Uterus (tissue), 4 donors: ENCODE measurements at places on chromosomes 11 and 22. TPM values are rescaled to one million over a fixed set of nuclear protein-coding genes. Genes with fewer than 3 reads are reported as not detected.
A peak's percentile ranks its signal among the peaks of the same experiment; 100 is the strongest.

- H3K36me3 ChIP-seq = no peaks in the 10 kb centered on the region
- no peak overlapping the region for H3K4me3 ChIP-seq
- no peak for DNase-seq
- no peak overlapping the region for H3K27ac ChIP-seq
- no peaks in the 10 kb centered on the region for H3K27me3 ChIP-seq
- H3K4me1 ChIP-seq = no peaks in the 10 kb centered on the region
Measured at GRCh38 chr22:47357493-47357892, 595.0 kb downstream of the TBC1D22A start.

ATF4 gene
- total RNA-seq = 105 TPM

TRIM3 gene
- total RNA-seq = 42.4 TPM

GRCh38 chr11:95711162-95711944 is 78.2 kb downstream of the FAM76B start:
- H3K4me1 ChIP-seq = no peaks in the 10 kb centered on the region
- no peak overlapping the region for H3K27ac ChIP-seq
- no peaks in the 10 kb centered on the region for H3K27me3 ChIP-seq

- H3K4me3 ChIP-seq = no peak overlapping the region
- DNase-seq = no peak
- H3K27ac ChIP-seq = no peak overlapping the region
- H3K27me3 ChIP-seq = no peaks in the 10 kb centered on the region
Measured at GRCh38 chr11:1341928-1342524, 32.6 kb upstream of the TOLLIP start.

SLC16A8 gene
- total RNA-seq = not detected

TRIM68 gene
- 9.0 TPM for total RNA-seq

DNA sequence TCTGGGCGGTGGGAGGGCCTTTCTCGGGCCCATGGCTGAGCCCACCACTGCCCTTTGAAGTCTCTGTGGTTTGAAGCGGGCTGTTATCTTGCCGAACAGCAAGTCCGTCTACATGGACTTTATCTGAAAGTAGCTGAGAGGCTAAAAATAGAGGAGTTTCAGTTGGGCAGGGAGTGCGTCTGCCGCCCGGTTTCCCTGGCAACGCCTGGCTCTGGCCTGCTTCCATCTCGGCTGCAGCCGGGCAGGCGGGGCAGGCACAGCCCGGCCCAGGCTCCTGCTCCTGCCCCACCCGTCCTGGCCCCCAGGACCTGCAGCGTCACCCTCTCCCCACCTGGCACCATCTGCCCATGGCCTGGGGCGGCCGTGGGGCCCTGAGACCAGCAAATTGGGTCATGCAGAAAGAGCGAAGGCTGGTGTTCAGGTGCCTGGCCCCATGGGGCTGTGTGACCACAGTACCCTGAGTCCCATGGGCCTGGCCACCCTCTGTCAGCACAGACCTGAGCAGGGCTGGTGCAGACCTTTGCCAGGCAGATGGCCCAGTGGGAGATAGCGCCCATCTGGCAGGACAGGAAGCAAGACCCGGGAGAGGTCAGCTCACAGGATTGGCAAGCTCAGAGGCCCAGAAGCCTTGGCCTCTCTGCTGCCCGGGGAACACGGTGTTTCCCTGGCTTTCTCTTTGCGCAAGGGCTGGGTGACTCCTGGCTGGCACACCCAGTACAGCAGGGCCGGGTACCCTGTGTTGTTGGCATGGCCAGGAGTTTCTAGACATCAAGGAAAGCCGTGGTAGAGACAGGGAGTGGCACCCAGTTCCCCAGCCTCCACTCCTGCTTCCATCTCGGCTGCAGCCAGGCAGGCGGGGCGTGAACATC is 79.1 kb upstream of the KCNQ1OT1 start:
- H3K4me3 ChIP-seq = no peak overlapping the region
- no peaks in the 10 kb centered on the region for H3K27me3 ChIP-seq
- H3K36me3 ChIP-seq = no peaks in the 10 kb centered on the region

DNA sequence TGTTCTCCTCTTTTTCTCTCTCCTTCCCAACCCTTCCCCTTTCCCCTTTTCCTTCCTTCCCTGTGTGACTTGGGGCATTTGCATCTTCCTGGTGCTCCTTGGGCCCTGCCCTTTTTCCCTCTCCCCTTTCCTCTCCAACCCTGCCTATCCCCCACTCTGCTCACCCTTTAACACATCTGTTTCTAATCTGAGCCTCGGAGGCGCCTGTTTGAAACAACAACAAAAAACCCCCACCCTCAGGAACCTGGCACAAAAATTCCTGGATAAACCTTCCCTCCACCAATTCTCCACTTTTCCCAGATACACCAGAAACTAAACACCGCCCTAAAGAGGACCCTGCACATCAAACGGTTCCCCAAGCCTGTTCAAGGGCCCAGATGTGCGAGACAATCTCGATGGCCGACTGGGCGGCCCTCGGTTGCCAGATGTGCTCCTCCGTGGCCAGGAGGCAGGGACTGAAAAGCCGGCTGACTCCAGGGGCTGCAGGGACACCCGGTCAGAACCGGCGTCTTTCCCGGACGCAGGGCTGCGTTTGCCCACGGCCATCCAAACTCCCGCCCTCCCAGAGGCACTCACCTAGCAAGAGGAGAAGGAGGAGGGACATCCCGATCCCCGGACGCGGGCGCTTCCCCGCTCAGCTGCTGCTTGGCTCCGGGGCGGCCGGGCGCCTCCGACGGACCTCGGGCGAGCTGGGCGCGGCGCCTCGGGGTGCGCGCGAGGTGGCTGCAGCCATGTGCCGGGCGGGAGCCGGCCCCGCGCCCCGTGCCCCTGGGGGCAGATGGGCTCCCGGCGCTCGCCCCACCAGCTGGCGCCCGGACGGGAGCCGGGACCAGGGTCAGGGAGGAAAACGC is 486 bp downstream of the CLMP start:
- peak; percentile 49 for DNase-seq
- no peaks in the 10 kb centered on the region for H3K27me3 ChIP-seq
- peak overlapping the region; percentile 57 for H3K4me3 ChIP-seq
- H3K36me3 ChIP-seq = no peaks in the 10 kb centered on the region

- H3K36me3 ChIP-seq = no peaks in the 10 kb centered on the region
- DNase-seq = no peak
- H3K27ac ChIP-seq = no peak overlapping the region
- no peak overlapping the region for H3K4me3 ChIP-seq
Measured at GRCh38 chr11:76626921-76627401, 43.6 kb downstream of the LRRC32 start.

XKR3 gene
- total RNA-seq = not detected

LMNTD2 gene
- 2.2 TPM for total RNA-seq

DNA sequence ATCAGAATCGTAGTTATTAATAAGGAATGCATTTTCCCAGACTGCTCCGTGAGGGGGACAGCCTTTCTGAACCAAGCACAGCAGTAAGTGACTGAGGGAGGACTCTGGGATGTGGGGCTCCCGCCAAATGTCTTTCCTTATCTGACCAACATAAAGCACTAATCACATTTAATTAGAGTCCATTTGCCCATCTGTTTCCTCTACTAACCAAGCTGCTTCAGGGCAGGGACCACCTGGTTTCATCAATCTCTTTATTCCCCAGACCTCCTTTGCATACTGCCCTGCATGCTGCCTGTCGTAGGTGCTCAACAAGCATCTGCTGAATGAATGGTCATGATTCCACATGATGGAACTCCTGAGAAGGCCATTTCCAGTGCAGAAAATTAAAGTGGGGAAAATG is 29.4 kb downstream of the SMCO4 start:
- H3K36me3 ChIP-seq = no peaks in the 10 kb centered on the region
- no peak overlapping the region for H3K4me3 ChIP-seq
- no peaks in the 10 kb centered on the region for H3K4me1 ChIP-seq
- DNase-seq = no peak
- no peaks in the 10 kb centered on the region for H3K27me3 ChIP-seq

- no peak overlapping the region for H3K4me3 ChIP-seq
- DNase-seq = peak; percentile 53
- H3K27ac ChIP-seq = peak overlapping the region; percentile 77
- H3K4me1 ChIP-seq = no peaks in the 10 kb centered on the region
- H3K36me3 ChIP-seq = no peaks in the 10 kb centered on the region
- H3K27me3 ChIP-seq = no peaks in the 10 kb centered on the region
Measured at GRCh38 chr22:38881997-38882879, 10.2 kb upstream of the CBX6 start.

GRCh38 chr11:8259306-8259959 is 4.2 kb downstream of the LMO1 start:
- no peak overlapping the region for H3K27ac ChIP-seq
- no peaks in the 10 kb centered on the region for H3K36me3 ChIP-seq
- no peaks in the 10 kb centered on the region for H3K4me1 ChIP-seq
- no peak for DNase-seq

DNA sequence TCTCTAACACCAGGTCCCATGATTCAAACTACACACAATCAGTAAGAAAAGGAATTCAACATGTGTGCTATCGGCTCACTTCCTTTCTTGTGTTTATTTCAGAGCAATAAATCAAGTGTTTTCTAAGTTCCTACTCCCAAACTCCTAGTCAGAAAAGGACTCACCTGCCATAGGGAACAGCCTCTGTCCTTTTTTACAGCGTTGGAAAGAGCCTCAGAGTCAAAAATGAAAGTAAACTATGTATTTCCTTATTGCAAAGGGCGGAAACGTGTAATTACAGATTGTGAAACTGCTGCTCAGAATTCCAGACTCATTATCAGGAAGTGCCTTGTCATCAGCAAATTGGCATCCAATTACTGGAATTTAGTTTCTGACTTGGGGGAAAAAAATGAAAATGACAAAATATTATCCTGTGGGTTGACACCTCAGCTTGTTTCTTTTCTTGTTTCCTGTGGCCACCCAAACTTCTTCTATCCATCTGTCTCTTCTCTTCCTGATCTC is at the start of gene CASP4:
CASP4 (minus strand) TSS at position 220 of the 501 bp plus-strand sequence; CDS start at position 171, 49 bp downstream.
- no peak for DNase-seq
- no peaks in the 10 kb centered on the region for H3K27me3 ChIP-seq

C11orf16 gene
- 1.5 TPM for total RNA-seq

- H3K4me3 ChIP-seq = no peak overlapping the region
- H3K27ac ChIP-seq = no peak overlapping the region
- H3K27me3 ChIP-seq = no peaks in the 10 kb centered on the region
- H3K4me1 ChIP-seq = no peaks in the 10 kb centered on the region
- DNase-seq = no peak
- no peaks in the 10 kb centered on the region for H3K36me3 ChIP-seq
Measured at GRCh38 chr11:44837661-44838060, 110.9 kb downstream of the TSPAN18 start.
